ENCODE measurements at places on chromosomes 11 and 22.

GRCh38 chr11:89125298-89125697 lies 52.4 kb upstream of the TYR start:
- no peak for DNase-seq

DNA sequence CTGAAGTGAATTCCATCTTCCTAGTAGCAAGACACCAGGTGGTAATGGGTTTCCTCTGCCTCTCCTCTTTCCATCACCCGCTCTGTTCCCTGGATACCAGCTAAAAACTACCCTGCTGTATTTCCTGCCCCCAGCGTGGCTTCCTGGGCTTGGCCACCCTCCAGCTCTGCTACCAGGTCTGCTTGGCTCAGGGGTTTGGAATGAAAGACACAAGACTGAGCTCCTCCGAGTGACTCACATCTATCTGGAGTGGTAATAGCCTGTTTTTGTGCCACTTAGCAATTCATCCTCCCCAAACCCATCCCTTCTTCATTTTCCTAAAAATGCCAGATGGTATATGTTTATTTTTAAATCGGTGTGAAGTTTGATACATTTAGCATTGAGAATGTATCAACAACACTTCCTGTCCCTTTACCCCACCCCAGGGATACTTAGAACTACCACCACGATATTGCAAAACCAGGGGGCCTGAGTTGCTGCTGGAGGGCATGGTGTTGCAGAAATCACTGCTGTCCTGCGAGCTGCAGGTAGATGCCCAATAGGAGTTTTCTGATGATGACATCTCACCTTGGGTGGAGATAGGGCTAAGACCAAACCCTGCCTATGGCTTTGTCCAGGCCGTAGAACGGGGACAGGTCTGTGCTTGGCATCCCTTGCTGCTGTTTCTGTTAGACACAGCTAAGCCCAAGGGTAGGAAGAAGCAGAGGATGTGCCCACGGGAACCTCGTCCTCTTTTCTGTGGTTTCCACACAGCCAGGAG lies 7.5 kb upstream of the MICAL3 start:
- peak; percentile 83 for DNase-seq

GRCh38 chr11:60854140-60854846 lies 1.5 kb downstream of the PTGDR2 start:
- no peak for DNase-seq

- no peak for DNase-seq
These were observed 116.3 kb upstream of the APOA1 start for GRCh38 chr11:116953530-116954285.

DNA sequence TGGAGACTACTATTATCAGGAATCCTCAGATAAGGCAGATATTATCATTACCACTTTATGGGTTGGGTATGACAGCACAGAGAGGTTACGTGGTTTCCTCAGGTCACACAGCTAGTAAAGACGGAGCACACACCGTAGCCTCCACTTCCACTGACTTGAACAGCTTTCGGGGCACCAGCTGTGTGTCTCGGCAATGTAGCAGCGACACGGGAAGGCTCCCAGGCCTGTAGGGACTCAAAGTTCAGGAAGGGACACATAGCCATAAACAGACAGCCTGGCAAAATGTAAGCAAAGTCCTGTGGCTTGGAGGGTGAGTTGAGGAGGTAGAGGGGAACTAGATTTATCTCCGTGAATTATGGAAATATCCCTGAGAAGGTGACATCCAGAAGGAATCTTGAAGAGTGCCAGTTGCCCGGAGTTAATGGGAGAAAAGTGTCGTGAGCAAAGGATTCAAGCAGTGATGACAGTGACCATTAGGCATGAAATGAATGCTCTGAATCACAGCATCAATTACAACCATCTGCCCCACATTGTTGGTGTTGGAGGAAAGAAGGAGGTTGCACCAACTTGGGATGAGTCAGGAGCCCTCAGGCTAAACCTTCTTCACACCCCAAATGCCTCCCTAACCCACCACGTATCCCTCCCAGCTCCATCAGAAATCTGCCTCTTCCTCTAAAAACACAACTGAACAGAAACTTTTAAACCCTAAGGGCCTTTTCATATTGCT lies 106.7 kb upstream of the ASPHD2 start:
- DNase-seq: peak; percentile 82

DNA sequence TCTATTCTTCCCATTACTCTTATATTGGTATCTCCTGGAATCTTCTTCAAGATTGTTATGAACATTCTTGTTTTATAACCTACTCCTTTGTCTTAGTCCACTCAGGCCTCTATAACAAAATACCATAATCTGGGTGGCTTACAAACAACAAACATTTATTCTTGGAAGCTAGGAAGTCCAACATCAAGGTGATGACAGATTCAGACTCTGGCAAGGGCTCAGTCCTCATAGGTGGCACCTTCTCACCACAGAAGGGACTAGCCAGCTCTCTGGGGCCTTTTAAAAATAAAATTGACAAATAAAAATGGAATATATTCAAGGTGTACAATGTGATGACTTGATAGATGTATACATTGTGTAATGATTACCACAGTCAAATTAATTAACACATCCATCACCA lies 19.8 kb downstream of the DNHD1 start:
- no peak for DNase-seq

GRCh38 chr22:35043252-35043933 lies 22.6 kb upstream of the ISX start:
- no peak for DNase-seq

DNA sequence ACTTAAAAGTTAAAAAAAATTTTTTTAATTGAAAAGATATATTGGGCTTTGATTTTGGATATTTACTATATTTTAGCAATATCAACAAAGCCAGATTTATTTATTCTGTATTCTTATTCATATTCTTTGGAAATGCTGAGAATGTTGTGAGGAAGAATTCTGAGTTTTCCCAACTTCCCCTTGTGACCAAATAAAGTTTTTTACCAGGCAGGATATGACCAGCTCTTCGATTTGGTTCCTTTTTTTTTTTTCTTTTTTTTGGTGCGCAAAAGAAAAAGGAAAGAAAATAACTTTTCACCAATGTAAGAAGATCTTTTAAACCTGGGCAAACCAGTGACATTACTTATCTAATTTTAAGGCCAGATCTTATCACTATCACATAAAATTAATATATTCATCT lies 12.9 kb downstream of the TCP11L1 start:
- no peak for DNase-seq

DNA sequence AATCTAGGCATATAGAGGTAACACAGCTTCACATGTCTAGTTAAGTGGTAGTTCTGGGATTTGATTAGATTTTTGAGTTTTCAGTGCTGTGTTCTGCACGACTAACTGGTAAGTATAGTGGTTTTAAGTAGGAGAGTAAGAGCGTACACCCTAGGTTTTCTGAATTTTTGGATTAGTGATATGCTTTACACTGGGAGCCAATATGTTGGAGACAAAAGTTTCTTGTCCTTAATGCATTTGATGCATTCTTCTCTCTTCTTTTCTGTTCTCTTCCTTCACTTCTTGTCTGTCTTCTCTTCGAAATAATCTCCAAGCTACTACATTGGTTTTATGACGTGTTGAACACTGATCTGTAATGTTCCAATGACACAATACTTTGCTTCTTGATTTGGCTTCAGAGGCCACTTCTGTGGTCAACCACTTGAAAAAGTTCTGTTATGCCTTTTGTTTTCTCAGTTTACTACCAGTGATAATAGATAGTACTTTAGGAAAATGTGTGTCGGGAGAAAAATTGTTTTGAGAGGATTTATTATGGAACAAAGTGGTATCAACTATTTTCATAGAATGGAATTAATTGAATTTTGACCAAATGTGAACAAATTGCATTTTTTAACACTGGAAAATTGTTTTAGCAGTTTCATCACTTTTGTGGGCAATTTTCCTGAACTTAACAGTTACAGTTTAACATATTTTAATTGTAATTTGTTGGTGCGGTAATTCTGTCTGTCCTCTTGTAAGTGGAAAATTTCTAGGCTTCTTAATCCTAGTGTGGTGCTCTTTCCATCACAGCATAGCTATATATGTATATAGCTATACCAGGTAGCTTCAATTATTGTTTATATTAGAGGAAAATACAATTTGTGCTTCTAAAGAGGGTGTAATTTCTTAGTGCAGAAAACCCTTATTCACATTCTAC lies 2.6 kb downstream of the PDE3B start:
- no peak for DNase-seq

GRCh38 chr11:72543849-72544542 lies 109.7 kb upstream of the CLPB start:
- DNase-seq: no peak

DNA sequence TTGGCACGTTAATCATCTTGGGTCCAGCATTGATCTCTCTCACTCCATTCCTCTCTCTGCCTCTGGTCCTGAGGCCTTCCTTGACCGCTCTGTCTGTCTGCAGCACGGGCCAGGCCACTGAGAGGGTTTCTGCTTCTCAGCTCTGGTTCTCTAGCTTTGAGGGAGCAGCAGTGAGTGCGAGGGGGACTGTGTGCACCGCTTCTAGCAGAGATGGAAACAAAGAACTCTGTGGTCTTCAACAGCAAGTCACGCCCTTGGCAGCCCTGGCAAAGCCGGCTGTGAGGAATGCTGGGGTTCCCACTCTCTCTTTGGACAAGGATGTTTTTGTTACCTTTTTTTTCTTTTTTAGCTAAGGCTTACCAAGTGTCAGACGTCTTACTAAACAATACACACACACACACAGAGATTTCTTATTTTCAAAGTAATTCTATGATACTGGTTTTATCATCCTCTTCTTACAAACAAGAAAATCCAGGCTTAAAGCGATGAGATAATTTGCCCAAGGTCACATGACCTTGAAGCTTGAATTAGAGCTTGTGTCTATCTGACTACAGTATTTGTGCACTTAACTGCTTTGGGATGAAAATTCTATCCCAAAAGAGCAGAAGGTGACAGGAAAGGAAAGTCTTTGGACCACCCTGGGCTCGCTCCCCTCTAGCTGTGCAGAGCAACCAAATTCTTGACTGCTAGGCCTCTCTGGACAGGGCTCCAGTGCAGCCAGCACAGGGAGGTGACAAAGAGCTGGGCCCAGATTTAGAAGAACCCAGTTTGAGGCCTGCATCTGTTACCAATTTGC lies 293.2 kb downstream of the NTM start:
- DNase-seq: no peak

- DNase-seq: no peak
These were observed 590 bp upstream of the IGF2 start for GRCh38 chr11:2139621-2140337.

DNA sequence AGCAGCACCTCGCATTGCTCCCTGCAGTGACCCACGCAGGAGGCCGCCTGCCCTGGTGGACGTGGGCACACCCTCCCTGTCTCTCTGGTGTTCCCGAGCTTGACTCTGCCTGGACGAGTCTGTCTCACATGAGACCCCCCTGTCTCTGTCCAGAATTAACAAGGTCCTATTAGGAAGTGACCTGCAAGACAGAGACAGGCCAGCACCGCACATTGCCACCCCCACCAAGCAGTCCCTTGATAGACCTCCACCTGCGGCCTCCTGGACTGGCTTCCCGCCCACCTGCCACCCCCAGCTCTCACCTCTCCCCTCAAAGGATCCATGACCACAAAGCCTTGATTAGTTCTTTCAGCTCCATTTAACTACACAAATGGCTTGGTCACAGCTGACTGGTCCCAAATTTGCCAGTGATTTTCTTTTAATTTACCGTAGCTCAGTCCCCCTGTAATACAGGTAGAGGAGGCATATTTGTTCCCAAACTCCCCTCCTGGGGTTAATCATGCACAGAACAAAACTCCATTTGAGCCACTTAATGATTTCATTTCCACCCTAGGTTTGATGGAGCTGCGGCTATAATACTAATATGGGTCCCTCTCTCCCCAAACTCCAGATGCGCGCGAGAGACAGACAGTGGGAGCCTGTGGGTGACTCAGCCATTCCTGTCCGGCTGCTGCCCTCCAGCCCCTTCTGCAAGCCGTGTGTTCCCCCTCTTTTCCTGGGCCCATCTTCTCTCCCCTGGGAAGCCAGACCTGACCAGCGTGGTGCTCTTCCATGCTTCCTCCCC lies 11.2 kb downstream of the SPATA19 start:
- DNase-seq: no peak

- DNase-seq: no peak
These were observed 59.9 kb upstream of the RCN1 start for GRCh38 chr11:32030875-32031503.

GRCh38 chr11:85307366-85307765 lies 319.8 kb downstream of the DLG2 start:
- no peak for DNase-seq

- DNase-seq: no peak
These were observed 95.1 kb downstream of the PARVA start for GRCh38 chr11:12472401-12473005.

GRCh38 chr22:23762842-23763578 lies at the start of gene C22orf15:
Gene C22orf15 (plus strand): TSS chr22:23762990. CDS start chr22:23763307, 317 bp downstream.
- peak; percentile 16 for DNase-seq

DNA sequence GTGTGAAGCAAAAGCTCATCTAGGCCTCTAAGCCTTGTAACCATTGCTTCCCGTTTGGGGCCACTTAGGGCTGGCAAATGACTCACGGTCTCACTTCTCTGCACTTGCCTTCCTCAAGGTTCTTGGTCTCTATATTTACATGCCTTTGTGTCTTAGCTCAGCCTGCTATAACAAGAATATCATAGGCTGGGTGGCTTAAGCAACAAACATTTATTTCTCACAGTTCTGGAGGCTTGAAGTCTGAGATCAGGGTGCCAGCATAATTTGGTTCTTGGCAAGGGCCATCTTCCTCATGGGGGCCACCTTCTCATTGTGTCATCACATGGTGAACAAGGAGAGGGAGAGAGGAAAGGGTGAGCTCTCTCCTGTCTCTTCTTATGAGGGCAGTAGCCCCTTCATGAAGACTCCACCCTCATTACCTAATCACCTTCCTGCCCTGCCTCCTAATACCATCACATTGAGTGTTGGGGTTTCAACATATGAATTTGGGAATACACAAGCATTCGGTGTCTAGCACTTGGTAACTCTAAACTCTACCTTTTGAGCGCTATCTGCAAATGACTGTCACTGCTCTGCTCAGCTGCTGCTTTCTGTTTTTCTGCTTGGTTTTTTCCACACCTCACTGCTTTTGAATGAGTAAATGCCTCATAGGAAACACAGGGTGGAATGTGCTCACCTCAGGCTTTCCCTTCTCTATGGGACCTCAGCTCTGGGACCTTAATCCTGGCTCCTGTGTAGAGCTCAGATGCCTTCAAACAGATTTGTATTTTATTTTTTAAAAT lies 16.2 kb upstream of the ME3 start:
- DNase-seq: peak; percentile 59

DNA sequence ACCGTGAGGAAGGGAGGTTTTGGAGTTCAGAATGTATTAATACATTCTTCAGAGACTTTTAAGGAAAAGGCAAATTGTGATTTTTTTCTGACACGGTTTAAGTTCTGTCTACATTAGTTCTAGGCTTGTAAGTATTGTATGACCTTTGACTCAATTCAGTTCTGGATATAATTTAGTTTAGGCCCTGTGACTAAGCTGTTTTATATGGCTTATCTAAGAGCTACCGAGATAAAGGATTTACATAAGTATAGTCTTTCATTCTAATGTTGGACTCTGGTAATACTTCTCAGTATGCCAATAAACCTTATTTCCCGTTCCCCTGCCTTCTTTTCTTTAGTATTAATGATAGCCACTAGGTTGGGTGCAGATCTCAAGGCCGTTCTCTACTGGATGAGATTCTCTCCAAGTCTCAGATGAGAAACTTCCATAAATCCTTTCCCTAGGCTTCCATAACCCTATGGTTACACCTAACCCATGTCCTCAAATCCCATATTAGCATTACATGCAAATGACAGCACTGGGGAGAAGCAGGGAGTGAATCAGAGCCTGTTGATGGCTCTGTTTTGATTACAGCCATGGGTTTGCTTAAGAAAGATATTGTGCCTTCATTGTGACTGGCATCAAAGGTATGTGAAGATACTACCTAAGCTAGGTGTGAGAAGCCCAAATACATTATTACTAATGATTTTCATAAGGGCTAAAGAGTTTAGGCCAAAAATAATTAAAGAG lies 38.7 kb downstream of the BARX2 start:
- DNase-seq: no peak

GRCh38 chr11:88535266-88535665 lies 197.7 kb upstream of the CTSC start:
- DNase-seq: peak; percentile 52
